Choroid plexus epithelial cell (primary cell): ENCODE measurements at places on chromosomes 6 and 20.

DNA sequence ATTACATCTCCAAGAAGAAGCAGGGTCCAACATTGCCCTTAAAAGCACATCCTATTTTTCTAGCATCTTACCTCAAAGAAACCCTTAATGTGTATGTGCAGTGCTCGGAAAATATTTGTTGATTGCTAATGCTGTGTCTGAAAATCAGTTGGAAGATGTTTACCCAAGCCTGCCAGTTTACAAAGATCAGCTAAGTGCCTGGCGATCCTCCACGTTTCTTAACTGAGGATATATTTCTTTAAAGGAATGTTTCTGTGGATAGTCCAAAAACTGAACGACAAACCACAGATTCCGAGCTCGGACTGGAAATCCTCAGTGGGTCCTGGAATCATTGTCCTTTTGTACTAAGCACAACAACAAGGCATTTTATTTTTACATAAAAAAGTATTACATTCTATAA, 595.7 kb upstream of the ARID1B start:
- no peak for DNase-seq

GRCh38 chr6:114471450-114471849, 128.6 kb upstream of the HS3ST5 start:
- no peak for DNase-seq

DNA sequence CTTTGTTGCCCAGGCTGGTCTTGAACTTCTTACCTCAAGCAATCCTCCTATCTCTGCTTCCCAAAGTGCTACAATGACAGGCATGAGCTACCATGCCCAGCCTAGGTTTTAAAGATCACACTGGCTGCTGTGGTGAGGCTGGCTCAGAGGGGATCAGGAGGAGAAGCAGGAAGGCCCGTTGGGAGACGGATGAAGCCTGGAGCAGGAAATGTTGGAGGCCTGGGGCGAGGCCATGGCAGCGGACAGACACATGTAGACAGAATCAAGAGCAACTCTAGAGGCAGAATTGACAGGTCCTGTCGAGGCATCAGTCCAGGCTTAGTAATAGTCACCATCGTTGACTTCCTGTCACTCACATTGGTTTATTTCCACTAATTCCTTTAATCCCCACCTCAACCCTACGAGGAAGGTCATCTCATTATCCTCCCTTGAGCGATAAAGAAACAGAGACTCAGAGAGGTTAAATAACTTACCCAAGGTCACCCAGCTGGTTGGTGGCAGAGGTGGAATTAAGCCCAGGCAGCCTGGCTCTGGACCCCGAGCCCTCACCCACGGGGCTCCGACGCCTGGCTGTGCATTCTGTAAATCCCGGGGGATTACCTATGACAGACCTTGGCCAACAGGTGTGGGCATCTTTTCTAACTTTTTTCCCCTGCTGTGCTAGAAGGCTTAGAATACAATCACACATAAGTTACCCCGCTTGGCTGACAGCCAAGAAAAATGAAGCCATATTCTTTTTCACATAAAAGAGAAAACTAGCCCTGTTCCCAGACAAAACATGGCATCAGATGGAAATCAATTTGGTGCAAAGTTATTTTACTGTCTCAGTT, 113.4 kb downstream of the EYA2 start:
- DNase-seq: no peak

GRCh38 chr20:52103335-52103912, 88.2 kb downstream of the ZFP64 start:
- peak; percentile 39 for DNase-seq

- DNase-seq: no peak
Measured at GRCh38 chr6:90415178-90415577, 118.5 kb upstream of the BACH2 start.
